Stimulated activated CD4-positive, alpha-beta T cell treated with anti-CD3 and anti-CD28 coated beads, TNF-alpha, amount 100 ng/mL, for 1 hour (primary cell): ENCODE measurements at places on chromosomes 5 and 9.

GRCh38 chr5:100790170-100790665 is 112.9 kb downstream of the ST8SIA4 start:
- DNase-seq = no peak

- DNase-seq = no peak
Observed at GRCh38 chr9:80699511-80699998, 989.8 kb downstream of the TLE1 start.

DNA sequence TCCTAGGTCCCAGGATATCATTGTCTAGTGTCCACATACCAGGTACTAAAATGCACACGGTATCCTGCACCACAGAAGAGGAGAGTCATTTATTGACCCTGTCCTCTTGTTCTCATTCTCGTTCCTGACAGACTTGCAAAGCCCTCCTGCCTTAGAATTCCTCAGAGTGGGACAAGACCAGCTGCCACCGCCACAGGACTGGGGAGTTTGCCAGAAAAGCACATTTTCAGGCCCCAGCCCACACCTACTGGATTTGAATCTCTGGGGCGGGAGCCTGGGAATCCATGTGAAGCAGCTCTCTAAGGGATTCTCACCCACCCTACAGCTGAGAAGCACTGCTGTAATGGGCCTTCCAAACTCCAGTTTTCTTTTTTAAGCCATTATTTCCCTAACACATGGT is 68.0 kb upstream of the FANCC start:
- DNase-seq = no peak

DNA sequence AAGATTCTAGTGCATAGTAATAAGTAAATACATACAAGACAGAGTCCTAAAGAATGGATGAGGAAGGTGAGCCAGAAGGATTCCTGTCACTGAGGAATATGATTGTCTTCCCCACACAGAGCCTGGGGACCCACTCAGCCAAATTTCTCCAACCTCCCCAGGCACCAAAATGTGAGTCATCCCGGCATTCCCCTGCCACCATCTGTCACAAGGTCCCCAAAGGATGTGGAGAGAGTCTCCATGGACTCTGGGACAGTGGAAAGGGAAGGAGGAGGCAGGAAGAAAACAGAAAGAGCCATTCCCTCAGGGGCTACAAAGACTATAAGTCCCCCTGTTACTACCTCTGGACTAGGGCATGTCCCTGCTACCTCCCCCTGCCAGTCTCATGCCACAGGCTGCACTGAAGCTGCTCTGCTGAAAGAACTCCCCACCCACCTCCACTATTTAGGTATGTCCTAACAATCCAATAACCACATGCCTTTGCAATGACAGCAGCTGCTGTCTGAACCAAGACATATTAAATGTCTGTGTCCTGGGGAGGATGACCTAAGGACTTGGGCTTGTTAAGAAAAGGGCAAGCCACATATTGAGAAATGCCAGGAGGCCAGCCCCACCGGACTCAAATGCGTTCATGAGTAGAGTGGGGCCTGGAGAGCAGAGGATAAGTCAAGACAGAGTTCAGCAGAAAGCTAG is 10.7 kb upstream of the OR5C1 start:
- no peak for DNase-seq

DNA sequence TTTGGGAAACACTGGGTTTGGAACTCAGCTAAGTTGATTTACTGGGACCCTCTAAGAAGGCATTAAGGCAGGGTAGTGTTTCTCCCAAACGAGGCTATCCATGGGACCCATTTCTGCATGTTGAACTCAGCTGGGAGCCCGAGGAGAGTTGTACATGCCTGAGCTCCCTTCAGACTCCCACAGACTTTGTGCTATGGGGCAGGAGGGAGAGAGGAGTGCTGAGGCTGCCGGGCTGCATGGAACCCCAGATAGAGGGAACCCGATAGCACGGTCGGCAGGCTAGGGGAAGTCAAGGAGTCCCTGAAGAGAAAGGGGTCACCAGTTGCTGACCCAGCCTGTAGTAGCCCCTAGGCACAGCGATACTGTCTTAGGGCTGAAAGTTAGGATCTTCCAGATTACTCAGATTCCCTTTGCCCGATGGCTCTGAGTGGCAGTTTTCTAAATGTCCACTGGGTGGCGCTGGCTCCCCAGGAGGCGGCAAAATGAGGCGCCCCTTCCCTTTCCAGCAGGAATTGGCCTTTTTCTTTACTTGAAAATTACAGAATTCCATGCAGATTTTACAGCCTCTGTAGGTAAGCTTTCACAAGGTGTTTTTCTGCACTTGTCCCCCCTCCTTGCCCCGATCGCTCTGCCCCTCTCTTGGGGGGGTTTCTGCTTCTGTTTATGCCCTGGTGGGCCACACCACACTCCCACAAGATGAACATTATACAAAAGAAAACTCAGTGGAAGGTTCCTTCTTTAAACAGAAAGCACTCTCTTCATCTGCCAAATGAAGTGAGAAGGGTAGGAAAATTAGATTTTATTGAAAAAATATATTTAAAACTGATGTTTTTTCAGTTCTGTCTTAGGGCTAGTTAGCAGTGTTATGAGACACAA is 17.8 kb downstream of the NANS start:
- DNase-seq = peak; percentile 60

DNA sequence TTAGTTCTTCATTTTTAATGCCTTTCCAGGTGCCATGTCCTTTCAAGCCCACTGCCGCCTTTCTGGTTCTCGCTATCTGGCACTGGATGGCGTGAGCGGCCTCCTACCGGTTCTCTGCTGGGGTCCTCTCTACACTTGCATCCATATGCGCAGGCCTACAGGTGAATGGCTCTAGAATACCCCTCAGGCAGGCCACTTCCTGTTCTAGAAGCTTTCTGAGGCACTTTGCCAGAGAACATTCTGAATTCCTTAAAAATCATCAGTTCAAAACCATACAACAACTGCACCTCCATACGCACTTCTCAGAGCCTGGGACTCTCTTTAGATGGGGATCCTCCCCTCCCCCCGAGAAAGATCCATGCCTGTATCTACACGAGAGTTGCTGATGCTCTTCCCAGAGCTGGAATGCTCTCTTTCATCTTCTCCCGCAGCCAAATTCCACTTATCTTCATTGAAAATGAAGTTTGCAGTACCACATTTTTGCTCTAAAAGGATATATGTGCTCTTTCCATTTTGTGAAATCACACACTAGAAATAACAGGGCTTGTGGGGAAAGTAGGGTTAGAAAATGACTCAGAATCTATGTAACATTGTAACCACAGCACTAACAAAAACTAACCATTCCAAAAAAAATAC is 1.4 kb upstream of the LHFPL2 start:
- DNase-seq = no peak

GRCh38 chr5:178083922-178084321 is 29.4 kb upstream of the N4BP3 start:
- no peak for DNase-seq

GRCh38 chr9:109419531-109419930 is 78.6 kb downstream of the PTPN3 start:
- DNase-seq = no peak

GRCh38 chr5:1959231-1959630 is 76.5 kb upstream of the IRX4 start:
- DNase-seq = no peak

DNA sequence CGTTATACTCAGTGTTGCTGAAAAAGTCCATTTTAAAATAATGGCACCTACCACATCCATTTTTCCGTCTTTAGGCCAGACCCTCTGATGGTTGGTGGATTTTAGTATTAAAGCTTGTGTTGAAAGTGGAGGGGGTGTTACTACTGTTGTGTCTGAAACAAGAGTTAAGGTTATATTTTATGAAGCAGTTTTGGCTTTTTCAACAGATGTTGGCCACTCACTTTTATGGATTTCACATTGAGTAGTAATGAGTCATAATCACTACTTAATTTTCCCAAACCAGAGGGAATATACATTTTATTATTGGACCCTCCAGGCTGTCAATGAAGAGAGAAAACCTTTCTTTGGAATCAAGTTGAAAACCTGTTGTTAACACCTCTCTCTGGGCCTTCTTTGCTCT is 88.0 kb downstream of the TRIO start:
- DNase-seq = no peak

DNA sequence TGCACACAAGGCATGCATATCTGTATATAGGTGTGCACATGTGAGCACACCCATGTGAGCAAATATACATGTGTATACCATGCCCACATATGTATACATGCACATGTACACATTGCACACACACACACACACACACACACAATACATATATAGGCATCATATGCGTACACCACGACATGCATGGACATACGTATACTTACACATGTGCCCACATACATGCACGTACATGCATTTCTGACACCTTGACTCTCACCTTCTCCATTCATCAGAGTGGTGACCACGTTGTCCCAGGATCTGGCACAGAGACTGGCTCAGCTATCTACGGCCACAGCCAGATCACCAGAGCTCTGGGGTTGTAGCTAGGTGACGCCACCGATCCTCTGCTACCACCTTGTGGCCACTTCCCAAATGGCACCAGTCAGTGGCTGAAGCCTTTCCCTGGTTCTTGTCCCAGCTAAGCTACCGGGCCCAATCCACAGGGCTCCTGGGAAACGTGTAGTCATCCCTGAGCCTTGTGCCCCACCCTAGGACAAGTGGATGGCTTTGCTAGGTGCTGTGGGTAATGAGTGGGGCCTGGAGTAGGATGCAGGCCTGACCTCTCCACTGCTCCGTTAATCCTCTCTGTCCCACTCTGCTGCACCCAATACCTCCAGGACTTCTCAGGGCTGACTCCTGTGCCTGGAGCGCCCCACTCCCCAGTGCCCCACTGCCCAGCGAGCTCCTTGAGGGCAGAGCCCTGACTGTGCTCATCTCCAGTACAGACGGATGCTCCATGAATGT is 194.4 kb downstream of the RGS3 start:
- peak; percentile 38 for DNase-seq

DNA sequence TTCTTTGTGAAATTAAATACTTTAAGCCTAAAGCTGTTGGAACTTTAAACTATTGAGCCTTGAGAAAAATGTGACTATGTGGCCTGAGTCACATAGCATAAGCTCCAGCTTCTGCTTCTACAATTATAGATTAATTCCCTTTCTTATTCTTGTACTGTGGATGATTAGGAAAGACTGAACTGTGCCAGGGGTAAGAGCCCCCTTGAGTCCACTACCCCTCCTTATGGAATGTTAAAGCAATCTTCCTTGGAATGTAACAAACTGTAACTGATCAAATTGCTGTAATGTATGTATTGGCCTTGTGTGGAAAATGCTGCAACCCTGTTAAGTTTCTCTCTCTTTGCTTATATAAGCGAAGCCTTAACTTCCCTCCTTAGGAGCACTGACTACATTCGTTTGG is 273.2 kb downstream of the FAM170A start:
- no peak for DNase-seq

DNA sequence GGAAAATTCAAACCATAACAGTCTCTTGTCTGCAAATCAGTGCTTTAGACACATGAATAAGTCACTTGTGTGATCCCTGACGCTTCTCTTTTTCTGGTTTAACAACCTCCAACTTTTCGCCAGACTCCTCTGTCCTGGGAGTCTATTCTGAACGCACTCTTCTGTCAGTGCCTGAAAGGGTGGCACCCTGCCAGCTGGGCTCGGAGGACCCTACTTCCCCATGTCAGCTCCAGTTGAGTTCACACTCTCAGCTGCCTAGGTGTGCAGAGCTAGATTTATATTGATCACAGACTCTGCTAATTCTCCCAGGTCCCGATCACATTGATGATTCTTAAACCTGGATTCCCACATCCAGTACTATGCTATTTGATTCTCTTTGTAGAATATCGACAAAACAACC is 649.1 kb downstream of the BNC2 start:
- DNase-seq = no peak

DNA sequence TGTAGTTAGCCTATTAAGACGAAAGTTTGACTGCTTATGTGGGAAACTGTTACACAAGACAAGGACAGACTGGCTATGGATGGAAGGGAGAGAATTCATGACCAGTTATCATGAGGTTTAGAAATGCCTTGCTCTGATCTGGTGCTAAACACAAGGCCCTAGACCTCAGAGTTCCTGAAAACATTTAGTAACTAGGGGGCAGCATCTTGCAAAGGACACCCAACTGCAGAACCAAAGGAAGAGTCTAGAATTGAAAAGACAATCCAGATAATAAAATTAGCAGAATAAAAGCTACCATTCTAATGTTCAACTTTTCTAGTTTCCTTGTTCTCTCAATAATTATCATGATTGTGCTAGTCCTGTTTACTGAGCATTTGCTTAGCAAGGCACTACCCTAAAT is 130.5 kb upstream of the GPR151 start:
- DNase-seq = no peak

- DNase-seq = no peak
Observed at GRCh38 chr5:113776832-113777525, 263.5 kb downstream of the YTHDC2 start.

DNA sequence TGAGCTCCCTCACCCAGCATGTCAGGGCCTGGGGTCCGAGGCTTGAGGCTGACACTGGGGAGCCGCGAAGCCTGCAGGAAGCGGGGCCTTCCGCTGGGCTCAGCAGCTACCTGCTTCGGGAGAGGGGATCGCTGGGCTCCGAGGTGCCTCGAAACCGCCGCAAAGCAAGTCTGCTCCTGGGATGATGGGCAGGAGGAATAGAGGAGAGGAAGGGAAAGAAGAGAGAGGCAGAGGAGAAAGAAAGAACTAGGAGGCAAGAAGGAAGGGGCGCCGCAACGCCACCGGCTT is 1.5 kb upstream of the PRDM12 start:
- DNase-seq = no peak

DNA sequence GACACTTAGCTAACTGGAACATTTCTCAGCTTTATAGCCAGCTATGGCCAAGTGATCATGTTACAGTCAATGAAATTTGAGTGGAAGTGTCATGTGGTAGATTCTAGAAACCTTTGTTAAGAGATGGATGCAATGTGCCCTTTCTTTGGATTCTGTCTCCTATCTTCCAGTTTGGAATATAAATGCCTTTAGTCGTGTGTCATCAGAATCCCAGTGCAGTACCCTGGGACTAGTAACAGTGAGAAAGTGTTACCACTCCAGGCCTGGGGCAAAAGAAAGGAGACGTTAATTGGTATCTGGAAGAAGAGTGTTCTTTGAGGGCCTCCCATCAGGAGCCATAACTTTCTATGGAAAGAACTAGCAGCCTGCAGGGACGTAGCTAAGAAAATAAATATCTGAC is 149.6 kb downstream of the SNX18 start:
- DNase-seq = no peak

GRCh38 chr5:158987231-158987630 is 112.5 kb downstream of the EBF1 start:
- DNase-seq = no peak
